Dermis microvascular lymphatic vessel endothelial cell (primary cell): ENCODE measurements at places on chromosomes 5 and 9. TPM values are rescaled to one million over a fixed set of nuclear protein-coding genes. Genes with fewer than 3 reads are reported as not detected.
A peak's percentile ranks its signal among the peaks of the same experiment; 100 is the strongest.

DNA sequence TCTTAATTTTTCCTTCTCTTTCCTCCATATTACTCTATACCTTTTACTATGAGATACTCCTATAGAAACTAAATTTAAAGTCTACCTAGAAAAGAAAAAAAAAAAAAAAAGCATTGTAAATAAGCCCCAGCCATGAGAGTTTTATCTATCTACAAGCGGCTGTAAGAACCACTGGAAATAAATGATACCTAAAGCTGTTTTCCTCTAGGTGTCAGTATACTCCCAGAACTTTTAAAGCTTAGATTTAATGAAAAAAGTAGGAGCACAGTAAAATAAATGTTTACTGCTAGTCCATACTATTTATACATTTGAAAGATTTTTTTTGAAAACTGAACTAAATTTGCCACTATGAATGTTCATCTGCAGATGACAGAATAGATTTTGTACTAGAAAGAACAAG lies 26.2 kb downstream of the TYRP1 start:
- DNase-seq, result peak; percentile 34

DNA sequence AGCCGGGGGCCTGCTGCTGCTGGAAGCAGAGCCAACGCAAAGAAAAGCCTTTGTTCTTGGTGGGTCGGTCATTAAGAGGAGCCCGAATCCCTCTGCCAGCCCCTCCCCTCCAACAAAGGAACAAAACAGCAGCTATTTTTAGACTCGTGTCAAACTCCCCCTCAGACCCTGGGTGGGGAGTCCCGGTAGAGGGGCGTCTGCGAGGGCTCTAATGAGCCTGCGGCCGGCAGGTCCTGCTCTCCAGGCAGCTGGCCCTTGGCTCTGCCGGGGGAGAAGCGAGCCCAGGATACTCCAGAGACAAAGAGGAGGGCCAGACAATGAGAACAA lies 114.0 kb downstream of the LHX2 start:
- no peak for DNase-seq

- no peak for DNase-seq
These were observed 70.4 kb downstream of the SFXN1 start for GRCh38 chr5:175548626-175549311.

GRCh38 chr5:140042393-140042642 lies 781 bp downstream of the NRG2 start:
- no peak for DNase-seq

DNA sequence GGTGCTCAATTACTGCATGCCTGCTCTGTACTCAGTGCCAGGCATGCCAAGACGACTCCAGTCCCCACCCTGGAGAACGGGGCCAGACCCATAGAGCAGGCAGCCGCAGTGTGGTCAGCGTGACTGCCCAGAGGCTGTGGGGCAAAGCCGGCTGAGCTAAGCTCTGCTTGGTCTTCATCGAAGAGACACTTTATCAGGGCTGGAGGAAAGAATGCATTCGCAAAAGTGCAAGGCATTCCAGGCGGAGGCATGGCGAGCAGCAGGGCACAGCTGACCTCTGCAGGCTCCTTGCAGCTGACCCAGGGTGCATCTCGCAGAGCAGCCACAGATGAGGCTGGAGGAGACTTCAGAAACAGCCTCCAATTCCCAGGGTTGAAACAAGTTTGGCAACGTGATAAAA lies 13.6 kb downstream of the MED27 start:
- DNase-seq, result no peak

GRCh38 chr9:137784046-137784445 lies 93.5 kb upstream of the CACNA1B start:
- DNase-seq, result no peak

DNA sequence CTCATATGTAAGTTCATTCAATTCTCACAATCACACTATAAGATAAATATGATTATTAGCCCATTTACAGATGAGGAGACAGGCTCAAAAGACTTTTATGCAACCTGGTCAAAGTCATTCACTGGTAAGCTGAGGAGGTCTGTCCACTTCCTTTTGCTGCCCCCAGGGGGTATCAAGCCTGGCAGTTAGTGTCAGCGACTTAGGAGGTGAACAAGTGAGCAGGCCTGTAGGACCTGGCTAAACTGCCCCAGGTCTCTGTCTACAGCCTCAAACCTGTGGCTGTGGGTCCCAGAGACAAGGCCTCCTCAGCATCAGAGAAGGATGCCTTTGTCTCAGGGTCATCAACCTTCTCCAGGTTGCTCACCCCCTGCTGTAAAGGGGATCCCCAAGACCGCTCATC lies 10.4 kb downstream of the TGFBI start:
- DNase-seq, result no peak

DNA sequence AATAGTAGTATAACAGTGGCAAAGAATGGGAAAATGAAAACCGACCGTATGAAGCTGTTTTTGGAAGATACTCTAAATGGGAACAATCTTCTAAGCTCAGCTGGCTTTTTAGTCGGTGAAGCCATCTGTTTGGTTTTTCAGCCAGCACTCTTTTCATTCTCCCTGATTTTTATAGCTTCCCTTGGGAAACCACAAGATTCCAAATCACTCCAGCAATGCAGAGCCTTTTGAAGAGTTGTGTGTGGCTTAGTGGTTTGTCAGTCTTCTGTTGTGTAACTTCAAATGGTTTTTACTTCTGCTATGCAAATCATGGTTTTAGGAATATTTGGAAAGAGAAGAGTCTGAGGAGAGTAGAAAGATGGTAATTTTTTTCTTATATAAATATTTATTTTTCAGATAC lies 180.7 kb downstream of the KDM4C start:
- no peak for DNase-seq

The TYRP1 gene
- total RNA-seq, result 0.51 and 0.63 TPM in 2 replicates

The ZNF782 gene
- 2.6 and 3.0 TPM in 2 replicates for total RNA-seq
